Activated naive CD4-positive, alpha-beta T cell (primary cell): ENCODE measurements at places on chromosomes 1 and 21.

DNA sequence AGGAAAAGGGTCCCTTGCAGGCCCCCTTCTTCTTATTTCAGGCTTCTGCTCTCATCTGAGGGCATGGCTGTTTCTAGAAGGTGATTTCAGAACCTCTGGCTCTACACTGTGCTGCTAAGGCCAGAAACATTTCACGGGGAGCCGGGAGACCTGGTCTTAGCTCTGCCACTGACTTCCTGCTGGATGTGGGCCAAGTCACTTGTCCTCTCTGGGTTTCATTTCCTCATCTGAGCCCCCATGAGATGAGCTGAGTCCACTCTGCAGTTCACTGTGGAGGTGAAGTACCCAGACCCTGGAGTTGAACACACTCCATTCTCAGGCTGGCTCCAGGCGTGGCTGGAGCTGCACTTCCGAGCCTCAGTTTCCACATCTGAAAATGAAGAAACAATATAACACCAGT lies 2.1 kb downstream of the PADI1 start:
- DNase-seq = no peak

GRCh38 chr1:202966006-202966898 lies 805 bp downstream of the CYB5R1 start:
- no peak for DNase-seq

- no peak for DNase-seq
Observed at GRCh38 chr1:18158714-18159113, 51.1 kb downstream of the IGSF21 start.

DNA sequence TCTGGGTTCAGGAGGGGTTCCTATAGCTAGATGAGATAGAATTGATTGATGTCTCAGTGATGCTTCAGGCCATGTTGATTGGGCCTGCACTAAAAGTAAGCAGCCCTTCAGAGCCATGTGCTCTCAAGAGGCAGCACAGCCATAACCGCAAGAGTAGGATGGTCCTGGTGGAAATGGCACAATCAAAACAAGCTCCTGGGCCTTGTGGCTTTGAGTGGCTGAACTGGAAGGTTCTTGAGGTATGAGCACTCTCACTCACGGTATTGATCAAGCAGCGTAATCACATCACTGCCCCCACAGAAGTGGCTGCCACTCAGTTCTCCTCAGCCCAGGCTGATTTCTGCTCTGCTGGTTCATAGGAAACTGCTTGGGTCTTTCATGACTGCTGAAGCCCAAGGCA lies 76.0 kb downstream of the DDR2 start:
- no peak for DNase-seq

- DNase-seq = no peak
Observed at GRCh38 chr1:18233176-18233864, 125.7 kb downstream of the IGSF21 start.

- DNase-seq = no peak
Observed at GRCh38 chr1:156155756-156156510, 2.5 kb downstream of the SEMA4A start.

DNA sequence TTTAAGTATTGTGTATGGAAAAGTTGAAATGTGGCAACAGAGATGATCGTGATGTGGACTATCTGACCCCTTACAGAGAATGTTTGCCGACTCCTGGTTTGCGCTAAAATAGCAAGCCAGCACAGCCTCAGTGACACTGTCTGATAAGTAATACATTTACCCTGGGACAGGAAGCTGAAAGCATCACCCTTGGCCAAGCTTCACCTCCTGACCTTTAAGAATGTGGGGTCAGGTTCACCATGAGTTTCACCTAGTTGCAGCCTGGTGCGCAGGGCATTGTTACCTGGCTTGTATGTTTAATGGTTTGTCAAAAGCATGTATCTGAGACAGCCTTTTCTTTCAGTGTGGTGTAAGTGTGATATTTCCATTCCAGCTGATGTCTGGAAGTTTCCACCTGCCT lies 29.2 kb downstream of the TRAF5 start:
- no peak for DNase-seq

- DNase-seq = no peak
Observed at GRCh38 chr1:39694026-39694425, 2.8 kb upstream of the HPCAL4 start.

- no peak for DNase-seq
Observed at GRCh38 chr1:226019572-226019971, 20.4 kb upstream of the SDE2 start.

DNA sequence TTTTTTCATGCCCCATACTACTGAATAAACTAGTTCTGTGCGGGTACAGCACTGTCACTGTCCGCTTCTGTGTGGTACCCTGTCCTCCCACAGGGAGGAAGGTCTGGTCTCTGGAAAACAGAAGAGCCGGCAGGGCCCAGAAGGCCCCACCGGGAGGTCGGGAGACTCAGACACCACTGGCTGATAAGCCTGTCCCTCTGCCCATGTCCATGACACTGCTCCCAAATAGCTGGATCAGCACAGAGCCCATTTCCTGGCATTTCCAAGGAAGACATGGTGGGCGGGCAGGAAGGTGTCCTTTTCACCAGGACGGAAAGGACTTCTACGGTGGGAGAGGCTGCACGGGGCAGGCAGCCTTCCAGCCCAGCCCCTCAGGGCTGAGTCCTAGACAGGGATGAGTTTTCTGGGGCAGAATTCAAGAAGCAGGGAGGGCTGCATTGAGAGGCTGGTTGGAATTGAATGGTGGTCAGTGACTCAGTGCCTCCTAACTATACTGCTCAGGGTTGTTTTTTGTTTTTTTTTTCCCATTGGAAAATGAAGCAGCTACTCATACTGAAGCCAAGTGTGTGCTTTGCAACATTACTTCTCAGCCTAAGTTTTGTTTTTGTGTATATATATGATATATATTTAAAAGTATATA lies 7.1 kb downstream of the PSRC1 start:
- DNase-seq = no peak

DNA sequence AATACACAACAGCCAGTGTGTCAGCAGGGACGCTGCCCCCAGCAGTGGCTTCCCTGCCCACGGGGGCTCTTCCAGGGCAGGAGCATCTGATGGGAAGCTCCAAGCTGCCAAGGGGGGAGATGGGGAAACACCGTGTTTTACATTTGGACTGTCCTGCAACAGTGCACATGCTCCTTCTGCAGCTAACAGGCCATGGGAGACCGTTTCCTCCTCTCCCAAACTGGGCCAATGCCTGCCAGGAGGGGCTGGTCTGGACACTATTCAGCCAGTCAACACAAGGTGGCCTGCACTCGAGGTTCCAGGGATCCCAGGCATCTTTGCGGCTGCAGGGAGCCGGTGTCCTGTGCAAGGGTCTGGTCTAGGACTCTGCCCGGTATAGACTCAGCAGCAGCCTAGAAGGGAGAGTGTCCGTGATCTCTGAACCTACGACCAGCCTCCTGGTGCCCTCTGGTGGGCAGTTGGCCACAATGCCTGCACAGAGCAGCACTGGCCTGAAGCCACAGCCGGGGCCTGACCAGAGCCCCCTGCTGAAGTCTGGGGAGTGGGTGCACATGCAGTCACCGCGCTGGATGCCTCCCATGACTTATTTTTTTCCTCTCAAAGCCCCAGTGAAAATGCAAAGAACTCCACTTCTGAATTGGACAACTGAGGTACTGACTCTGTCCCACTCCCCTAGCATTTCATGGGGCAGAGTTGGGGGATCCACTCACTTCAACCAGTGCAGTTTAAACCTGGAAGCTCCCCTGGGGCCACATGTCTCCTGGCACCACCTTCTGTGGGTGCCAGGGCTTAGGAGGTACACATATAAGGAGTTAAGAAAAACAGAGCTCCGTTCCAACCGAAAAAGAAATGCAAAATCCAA lies 33.3 kb downstream of the RCC2 start:
- DNase-seq = peak; percentile 3

DNA sequence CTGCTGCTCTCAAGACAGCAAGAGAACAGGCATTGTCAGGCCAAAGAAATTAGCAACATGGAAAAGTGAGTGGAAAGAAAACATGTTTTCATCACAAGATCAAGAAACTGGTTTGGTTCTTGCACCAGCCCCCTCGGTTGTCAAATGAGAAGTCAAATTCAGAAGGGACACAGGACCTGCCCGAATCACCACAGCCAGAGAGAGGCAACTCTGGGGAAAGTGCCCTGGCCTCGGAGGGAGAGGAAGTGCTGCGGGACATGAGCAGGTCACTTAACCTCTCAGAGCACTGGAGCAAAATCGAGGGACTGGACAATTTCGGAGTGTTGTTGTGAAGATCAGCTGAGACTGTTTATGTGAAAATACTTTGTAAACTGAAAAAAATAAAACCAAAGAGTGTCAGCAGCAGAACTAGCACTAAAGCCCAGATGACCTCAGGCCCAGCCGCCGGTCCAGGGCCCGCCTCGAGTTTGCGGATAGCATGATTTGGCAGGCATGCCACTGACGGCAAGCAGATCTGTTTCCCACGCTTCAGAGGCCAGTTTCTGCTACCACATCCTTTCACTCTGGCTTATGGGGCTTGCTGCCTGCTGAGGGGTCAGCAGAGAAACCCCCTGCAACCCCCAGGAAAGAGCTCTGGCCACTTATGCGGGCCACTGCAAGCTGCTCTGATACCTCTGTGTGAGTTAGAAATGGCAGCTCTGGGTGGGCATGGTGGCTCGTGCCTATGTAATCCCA lies 32.1 kb downstream of the CD247 start:
- no peak for DNase-seq

- DNase-seq = peak; percentile 20
Observed at GRCh38 chr1:43978551-43979260, at the start of gene B4GALT2. Gene B4GALT2, plus strand, starts transcription at chr1:43979210. Its CDS starts 1,951 bp downstream, at chr1:43981161.

GRCh38 chr1:185512442-185512841 lies 195.4 kb upstream of the IVNS1ABP start:
- no peak for DNase-seq

DNA sequence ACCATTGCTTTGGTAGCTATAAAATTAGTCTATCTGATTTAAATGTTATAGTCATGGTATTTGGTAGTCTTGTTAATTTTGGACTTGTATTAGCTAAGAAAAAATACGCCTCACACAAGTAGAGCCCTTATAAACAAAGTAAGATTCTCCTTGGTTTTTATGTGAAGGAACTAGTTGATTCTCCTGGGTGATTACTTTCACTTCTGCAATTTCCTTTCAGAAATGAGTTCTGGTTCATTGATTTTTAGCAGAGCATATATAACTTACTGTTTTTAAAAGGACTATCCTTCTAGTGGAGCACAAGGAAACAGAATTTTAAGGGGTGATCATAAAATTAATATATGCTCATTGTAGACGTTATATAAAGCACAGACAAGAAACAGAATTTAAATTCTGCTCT lies 120.1 kb downstream of the BACH1 start:
- no peak for DNase-seq

DNA sequence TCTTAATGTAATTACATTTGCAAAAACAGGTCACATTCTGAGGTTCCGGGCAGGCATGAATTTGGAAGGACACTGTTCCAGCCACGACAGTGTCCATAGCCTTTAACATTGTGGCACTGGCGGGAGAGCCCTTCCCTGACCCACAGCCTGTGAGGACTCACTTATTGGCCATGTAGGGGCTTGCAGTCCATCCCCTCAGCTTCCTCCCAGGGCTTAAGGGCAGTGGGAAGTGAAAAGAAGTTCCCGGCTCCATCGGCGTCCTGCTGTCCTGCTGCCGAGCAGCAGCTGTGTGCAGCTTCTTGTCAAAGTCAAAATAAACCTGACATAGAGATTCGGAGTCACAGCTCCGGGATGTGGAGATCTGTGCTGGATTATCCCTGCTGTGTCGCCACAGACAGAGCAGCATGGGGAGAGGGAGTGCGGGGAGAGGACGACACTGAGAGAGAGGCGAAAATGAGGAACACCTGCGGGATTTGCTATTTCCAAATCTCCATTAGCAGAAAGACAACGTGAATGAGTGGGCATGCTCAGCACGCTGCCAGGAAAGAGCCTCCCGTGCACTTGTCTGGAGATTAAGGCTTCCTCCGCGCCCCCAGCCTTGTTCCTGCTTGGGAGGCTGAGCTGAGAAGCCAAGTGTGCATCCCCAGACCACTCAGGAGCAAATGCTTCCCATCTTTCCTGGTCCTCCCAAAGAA lies 260.3 kb downstream of the ASTN1 start:
- DNase-seq = no peak

DNA sequence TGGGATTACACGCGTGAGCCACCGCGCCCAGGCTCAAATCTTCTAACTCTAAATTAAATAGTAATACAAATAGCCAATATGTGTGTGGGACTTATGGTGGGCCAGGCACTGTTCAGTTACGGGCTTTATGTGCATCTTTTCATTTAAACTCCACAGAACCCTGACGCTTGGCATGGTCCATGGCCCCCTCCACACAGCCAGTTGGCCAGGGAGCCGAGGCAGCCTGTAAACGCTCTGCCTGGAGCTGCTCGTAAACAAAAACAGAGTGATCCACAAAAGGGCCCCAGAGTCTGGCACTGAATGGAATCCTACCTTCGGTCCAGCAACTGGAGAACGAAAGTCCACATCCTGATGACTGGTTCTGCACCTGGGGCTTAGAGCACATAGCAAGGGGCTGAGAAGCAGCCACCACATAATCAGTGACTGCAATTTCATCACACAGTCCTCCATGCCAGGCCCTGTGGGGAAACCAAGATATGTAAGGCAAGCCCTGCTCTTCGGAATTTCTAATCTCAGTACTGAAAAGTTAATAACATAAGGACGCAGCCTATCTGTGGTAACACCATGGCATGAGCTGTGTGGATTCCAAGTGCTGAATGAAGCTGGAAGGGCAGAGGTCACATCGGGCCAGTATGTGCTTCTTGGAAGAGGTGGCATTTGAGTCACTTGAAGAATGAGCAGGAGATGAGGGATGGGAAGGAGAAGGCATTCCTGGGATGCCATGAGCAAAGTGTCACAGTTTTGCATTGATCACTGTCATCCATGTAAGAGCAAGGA lies 13.5 kb upstream of the ADAMTSL4 start:
- DNase-seq = no peak

- DNase-seq = no peak
Observed at GRCh38 chr1:15937706-15938168, 38.2 kb downstream of the ZBTB17 start.

GRCh38 chr1:31376375-31377134 lies 3.7 kb upstream of the FABP3 start:
- no peak for DNase-seq

- no peak for DNase-seq
Observed at GRCh38 chr1:34871443-34872132, 12.0 kb upstream of the SMIM12 start.

- no peak for DNase-seq
Observed at GRCh38 chr1:27868932-27869718, 3.2 kb upstream of the THEMIS2 start.

- DNase-seq = no peak
Observed at GRCh38 chr1:235873571-235873970, 6.9 kb upstream of the LYST start.
